OCI-LY7 (cell line): ENCODE measurements at places on chromosomes 2 and 18. TPM values are rescaled to one million over a fixed set of nuclear protein-coding genes. Genes with fewer than 3 reads are reported as not detected.

GRCh38 chr2:135590619-135591260 is 59.5 kb downstream of the R3HDM1 start:
- DNase-seq, result peak; percentile 69

Gene RFTN2
- not detected in 2 replicates for total RNA-seq

GRCh38 chr2:39120521-39120770 is 405 bp downstream of the SOS1 start:
- no peak for DNase-seq

- peak; percentile 15 for DNase-seq
Measured at GRCh38 chr2:176553685-176554100, 284.5 kb downstream of the MTX2 start.
